Activated CD4-positive, alpha-beta T cell treated with anti-CD3 and anti-CD28 coated beads, Interleukin-2, amount 10 ng/mL, durations not matched to agents 7 days and 5 days (primary cell): ENCODE measurements at places on chromosomes 3 and 15. TPM values are rescaled to one million over a fixed set of nuclear protein-coding genes. Genes with fewer than 3 reads are reported as not detected.
A peak's percentile ranks its signal among the peaks of the same experiment; 100 is the strongest.

DNA sequence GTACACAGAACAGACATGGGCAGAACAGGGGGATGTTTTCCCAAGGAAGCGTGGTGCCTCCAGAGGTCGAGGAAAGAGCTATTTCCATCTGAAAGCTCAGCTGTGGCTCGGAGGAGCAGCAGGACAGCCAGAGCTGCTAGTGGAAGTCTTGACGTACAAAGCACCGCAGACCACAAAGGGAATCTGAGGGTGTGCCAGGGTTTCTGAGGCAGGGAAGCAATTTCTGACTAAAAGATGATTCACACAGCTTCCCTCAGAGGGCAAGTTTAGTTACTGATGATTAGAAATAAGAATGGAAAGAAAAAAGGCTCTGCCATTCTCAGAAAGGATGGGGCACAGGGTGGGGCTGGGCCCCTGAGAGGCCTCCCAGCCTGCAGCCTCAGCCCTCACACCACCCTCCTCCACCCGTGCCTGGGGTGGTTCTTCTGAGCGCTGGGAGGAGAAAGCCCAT is 45.8 kb upstream of the SEC13 start:
- H3K27me3 ChIP-seq, result peaks cover 4% of the 10 kb centered on the region
- no peak for DNase-seq
- H3K4me1 ChIP-seq, result peaks cover 15% of the 10 kb centered on the region
- no peak overlapping the region for H3K4me3 ChIP-seq
- no peak overlapping the region for H3K27ac ChIP-seq
- H3K36me3 ChIP-seq, result peaks cover 3% of the 10 kb centered on the region

Gene WDR53
- total RNA-seq, result 19.5 TPM

DNA sequence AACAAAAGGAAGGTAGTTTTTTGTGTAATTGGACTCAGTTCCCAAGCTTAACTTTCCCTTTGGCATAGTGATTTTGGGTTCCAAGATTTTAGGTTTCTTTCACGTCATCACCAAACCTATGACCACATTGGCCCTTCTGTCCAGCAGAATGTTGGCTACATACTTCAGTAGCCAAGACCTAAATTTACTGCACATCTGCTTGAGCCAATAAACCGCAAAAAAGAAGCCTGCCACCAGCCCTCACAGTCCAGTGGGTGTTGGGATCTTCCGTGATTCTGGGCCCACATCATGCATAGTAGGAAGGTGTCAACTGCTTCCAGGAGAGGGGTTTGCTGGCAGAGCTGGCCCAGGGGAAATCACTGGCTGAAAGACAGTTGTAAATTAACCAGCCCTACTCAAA is 57.6 kb upstream of the LIPC start:
- peaks cover 4% of the 10 kb centered on the region for H3K36me3 ChIP-seq
- H3K27me3 ChIP-seq, result peaks cover 5% of the 10 kb centered on the region
- no peak overlapping the region for H3K4me3 ChIP-seq
- DNase-seq, result no peak
- peaks cover 9% of the 10 kb centered on the region for H3K4me1 ChIP-seq

- H3K27me3 ChIP-seq, result no peaks in the 10 kb centered on the region
- no peaks in the 10 kb centered on the region for H3K36me3 ChIP-seq
Measured at GRCh38 chr3:13638927-13639326, 90.0 kb downstream of the FBLN2 start.

DNA sequence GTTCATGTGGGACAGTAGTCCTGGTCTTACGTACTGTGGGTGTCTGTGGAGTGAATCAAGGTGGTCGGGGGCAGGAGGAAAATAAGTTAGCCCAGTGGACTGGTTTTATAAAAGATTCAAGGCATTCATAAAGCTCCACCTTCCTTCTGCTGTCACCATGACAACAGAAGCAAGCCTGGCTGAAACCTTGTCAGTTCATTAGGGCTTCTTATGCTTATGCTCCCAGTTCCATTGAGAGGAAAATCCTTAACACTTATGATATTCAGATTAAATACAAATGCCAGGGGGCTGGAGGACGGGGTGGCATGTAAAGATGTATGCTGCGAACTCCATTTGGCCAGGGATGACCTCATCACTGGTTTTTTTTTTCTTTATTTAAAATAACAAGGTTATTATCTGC is 283.1 kb upstream of the ATP10A start:
- no peak overlapping the region for H3K27ac ChIP-seq
- H3K4me3 ChIP-seq, result no peak overlapping the region
- no peaks in the 10 kb centered on the region for H3K4me1 ChIP-seq
- no peak for DNase-seq

Gene PXK
- 30.3 TPM for total RNA-seq

GRCh38 chr3:53536282-53536681 is 41.9 kb downstream of the CACNA1D start:
- peaks cover 22% of the 10 kb centered on the region for H3K27me3 ChIP-seq
- no peak overlapping the region for H3K4me3 ChIP-seq
- no peak overlapping the region for H3K27ac ChIP-seq
- no peaks in the 10 kb centered on the region for H3K36me3 ChIP-seq

DNA sequence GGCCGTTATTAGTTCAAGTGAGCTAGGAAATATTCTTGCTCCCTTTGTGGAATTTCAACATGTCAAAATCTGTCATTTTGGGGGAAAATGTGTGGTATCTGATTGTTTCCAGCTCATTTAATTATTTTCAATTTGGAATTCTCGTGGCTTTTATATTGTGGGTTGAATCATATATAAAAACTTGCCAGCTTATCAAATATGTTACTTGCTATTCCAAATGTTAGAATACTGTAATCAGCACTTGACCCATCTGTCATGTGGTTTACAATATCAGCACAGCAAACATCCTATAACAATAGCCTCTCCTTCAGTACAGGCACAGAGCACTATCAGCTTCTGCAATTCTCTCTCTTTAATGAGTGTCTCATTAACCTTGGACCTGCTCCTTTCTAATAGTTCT is 130.2 kb upstream of the FEZF2 start:
- H3K27ac ChIP-seq, result no peak overlapping the region
- H3K27me3 ChIP-seq, result peaks cover 2% of the 10 kb centered on the region
- DNase-seq, result no peak

DNA sequence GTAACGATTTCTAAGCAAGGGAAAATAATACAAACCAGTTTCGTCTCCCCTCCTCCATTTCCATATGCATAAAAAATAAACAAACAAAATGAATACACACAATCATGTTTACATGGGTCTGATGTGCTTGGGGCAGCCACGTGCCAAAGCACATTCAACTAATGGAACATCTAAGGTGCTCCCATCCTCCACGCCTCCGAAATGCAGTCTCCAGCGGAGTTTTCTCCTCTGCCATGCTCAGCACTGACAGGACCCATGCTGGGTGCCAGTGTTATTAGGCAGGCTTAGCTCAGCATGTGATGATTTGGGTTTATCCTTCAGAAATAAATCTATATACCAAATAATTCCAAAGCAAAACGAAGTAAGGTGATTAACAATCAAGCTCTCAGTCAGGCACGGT is 337.3 kb upstream of the ATP10A start:
- no peak overlapping the region for H3K4me3 ChIP-seq
- H3K36me3 ChIP-seq, result no peaks in the 10 kb centered on the region
- DNase-seq, result no peak
- H3K4me1 ChIP-seq, result no peaks in the 10 kb centered on the region
- H3K27ac ChIP-seq, result no peak overlapping the region

- no peak for DNase-seq
- peaks cover 16% of the 10 kb centered on the region for H3K4me1 ChIP-seq
- H3K27me3 ChIP-seq, result peaks cover 10% of the 10 kb centered on the region
Measured at GRCh38 chr3:13186435-13186815, 113.2 kb upstream of the IQSEC1 start.

- DNase-seq, result no peak
- no peaks in the 10 kb centered on the region for H3K36me3 ChIP-seq
- H3K4me3 ChIP-seq, result no peak overlapping the region
- peaks cover 7% of the 10 kb centered on the region for H3K4me1 ChIP-seq
Measured at GRCh38 chr3:18901571-18901970, 246.7 kb upstream of the KCNH8 start.

DNA sequence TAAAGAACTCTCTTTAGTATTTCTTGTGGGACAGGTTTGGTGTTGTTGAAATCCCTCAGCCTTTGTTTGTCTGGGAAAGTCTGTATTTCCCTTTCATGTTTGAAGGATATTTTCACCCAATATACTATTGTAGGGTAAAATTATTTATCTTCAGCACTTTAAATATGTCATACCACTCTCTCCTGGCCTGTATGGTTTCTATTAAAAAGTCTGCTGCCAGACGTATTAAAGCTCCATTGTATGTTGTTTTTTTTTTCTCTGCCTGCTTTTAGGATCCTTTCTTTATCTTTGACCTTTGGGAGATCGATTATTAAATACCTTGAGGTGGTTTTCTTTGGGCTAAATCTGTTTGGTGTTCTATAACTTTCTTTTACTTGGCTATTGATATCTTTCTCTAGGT is 119.0 kb upstream of the TBC1D5 start:
- DNase-seq, result no peak
- H3K4me3 ChIP-seq, result no peak overlapping the region
- no peaks in the 10 kb centered on the region for H3K4me1 ChIP-seq
- no peak overlapping the region for H3K27ac ChIP-seq
- H3K36me3 ChIP-seq, result no peaks in the 10 kb centered on the region

DNA sequence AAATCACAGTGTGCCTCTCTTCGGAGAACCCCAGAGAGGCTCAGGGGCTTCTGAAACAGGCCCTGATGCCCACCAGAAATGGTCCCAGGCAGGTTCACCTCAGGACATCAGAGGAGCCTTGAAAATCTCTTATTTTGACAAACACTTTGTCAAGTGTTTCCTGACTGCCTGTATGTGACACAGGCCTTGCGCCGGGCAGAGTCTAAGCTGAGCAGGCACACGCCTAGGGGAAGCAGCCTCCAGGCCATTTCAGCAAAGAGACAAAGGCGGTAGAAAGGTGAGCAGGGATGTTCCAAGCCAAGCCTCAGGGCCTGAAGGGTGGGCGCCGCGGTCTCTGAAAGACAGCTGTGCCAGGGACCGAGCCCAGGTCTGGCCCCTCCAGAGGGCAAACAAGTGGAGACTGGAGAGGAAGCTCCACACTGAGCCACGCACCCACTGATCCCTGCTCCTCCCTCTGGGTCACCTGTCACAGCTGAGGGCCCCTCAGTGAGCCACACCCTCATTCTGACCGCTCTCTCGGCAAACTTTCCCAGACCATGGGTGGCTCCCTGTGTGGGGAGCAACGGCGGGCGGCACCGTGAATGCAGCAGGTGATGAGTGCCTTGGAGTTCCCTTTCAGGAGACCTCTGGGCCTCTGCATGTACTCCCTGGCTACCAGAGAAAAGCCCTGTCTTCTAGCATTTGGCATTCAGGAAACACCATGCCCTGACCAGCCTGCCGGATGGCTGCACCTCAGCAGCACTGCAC is 136.1 kb downstream of the ADAMTS17 start:
- H3K4me1 ChIP-seq, result peaks cover 11% of the 10 kb centered on the region
- H3K4me3 ChIP-seq, result no peak overlapping the region
- no peaks in the 10 kb centered on the region for H3K36me3 ChIP-seq
- no peaks in the 10 kb centered on the region for H3K27me3 ChIP-seq
- no peak overlapping the region for H3K27ac ChIP-seq
- DNase-seq, result no peak

Gene RARB
- not detected for total RNA-seq

GRCh38 chr3:156307704-156308103 is 187.3 kb downstream of the KCNAB1 start:
- no peaks in the 10 kb centered on the region for H3K36me3 ChIP-seq
- no peak overlapping the region for H3K27ac ChIP-seq
- H3K4me3 ChIP-seq, result no peak overlapping the region

DNA sequence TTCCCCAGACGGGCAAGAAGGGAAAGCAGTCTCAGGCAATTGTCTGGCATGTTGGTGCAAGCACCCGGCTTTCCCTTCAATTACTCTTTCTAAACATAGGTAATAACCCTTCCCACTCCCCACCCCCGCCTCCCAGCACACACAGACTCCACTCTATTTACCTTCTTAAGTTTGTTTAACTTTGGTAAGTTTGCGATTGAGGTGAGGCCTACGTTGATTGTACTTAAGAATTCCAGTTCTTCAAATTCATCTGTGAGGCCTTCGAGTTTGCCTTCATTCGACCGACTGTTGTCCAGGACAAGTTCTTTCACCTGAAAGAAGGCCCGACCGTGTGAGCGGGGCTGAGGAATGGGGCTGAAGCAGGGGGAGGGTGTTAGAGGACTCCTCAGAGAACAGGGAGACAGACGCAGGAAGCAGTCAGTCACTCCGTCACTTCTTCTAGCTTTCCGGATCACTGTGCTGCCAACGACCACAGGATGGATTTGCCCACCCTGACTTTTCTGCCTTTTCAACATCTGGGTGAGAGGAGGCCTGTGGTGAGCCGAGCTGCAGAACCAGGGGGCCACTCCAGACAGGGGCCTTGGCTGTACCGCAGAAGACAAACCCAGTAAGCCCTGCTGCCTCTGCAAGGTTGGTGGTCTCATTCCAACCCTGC is 33.0 kb downstream of the ANP32A start:
- H3K4me3 ChIP-seq, result no peak overlapping the region
- peaks cover 68% of the 10 kb centered on the region for H3K4me1 ChIP-seq
- H3K27ac ChIP-seq, result peak overlapping the region; percentile 50
- peaks cover 26% of the 10 kb centered on the region for H3K36me3 ChIP-seq

DNA sequence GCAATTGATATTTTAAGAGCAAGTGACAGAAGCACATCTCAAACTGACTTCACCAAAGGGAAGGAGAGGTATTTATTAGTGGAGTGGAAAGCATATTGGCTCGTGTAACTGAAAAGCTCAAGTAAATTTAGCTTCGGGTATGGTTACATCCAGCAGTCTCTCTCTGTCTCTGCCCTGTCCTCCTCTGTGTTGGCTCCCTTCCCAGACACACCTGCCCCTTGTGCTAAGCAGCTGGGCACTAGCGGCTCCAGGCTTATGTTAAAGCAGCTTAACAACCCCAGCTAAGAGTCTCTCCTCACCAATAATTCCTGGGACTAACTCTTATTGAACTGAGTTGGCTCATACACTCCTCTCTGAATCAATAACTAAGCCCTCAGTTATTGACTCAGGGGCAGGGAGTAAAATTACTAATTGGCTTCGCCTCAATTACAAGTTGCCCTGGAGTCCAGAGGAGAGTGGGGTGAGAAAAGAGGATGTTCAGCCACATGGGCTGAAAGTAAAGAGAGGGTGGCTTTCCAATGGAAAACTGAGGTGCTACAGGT is 12.8 kb upstream of the SH3BP5 start:
- H3K27me3 ChIP-seq, result peaks cover 13% of the 10 kb centered on the region
- peaks cover 27% of the 10 kb centered on the region for H3K36me3 ChIP-seq
- H3K27ac ChIP-seq, result no peak overlapping the region
- H3K4me3 ChIP-seq, result no peak overlapping the region

DNA sequence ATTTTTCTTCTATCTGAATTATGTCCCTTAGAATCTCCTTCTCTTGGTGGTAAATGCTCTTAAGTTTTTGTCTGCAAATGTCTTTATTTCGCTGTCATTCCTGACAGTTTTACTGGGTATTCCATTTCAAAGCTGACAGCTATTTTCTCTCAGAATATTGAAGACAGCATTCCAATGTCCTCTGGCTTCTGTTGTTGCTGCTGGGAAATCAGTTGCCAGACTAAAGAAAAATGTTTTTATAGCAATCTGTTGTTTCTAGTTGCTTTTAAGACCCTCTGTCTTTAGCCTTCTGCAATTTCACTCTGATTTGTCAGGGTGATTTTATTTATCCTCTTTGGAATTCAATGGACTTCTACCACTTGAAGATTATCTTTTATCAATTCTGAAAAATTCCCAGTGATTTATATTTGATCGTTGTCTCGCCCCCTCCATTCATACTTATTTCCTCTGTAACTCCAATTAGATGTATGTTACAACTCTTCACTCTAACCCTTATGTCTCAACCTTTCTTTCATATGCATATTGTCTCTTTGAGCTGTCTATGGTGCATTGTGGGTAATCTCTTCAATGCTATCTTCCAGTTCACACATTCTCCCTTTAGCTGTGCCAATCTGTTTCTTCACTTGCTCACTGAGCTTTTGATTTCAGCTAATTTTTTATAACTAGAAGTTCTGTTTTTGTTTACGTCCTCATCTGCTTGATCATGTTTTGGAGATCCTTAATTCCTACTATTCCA is 23.5 kb downstream of the UBXN7 start:
- no peak overlapping the region for H3K4me3 ChIP-seq
- H3K4me1 ChIP-seq, result peaks cover 15% of the 10 kb centered on the region
- H3K36me3 ChIP-seq, result peaks cover 33% of the 10 kb centered on the region
